ENCODE measurements at places on chromosomes 3 and 15.

DNA sequence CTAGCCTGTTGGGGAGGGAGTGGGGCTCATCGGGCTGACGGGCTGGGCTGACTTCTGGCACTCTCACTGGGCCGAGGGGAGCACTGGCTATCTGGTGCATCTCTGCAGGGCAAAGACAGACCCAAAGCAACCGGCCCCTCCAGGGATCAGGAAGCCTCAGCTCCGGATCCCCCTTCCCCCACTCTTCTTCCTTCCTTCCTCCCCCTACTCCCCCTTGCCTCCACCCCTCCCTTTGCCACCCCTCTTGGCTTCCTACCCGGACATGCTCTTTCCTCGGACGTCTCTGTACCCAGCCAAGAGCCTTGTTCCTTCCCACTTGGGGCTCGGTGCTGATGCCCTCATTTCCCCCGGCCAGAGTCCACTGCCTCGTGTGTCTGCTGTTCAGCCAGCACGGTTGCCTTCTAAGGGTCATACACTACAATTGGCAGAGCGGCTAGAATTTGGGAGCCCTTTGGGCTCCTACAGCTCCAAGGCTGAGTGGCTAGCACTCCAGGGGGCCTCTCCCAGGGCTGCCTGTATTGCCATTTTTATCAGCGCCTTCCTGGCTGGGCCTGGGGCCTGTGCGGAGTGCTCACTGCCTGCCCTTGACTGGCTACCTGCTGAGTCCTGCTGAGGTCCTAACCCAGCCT, 10.9 kb downstream of the SEMA3F start:
- DNase-seq = no peak

GRCh38 chr3:63278171-63279004, at the start of gene SYNPR:
TSS of gene SYNPR (plus strand) at chr3:63278308.
- no peak for DNase-seq

DNA sequence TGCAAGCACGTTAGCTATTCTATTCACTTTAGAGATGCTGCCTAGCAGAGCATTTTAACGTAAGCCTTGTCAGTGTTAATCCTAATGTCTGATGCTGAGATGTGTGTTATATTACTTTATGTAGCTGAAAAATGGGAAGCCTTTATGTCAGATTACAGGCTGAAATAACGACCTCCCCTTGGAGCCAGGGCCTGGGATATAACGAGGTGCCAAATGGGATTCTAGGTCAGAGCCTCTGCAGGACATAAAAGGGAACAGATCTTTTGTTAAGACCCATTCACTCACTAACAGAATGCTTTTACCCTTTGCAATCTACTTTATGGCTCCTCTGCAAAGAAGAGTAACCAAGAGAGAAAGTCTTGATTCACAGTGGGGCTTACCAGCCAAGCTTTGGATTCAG, 815.5 kb upstream of the CFAP20DC start:
- no peak for DNase-seq

DNA sequence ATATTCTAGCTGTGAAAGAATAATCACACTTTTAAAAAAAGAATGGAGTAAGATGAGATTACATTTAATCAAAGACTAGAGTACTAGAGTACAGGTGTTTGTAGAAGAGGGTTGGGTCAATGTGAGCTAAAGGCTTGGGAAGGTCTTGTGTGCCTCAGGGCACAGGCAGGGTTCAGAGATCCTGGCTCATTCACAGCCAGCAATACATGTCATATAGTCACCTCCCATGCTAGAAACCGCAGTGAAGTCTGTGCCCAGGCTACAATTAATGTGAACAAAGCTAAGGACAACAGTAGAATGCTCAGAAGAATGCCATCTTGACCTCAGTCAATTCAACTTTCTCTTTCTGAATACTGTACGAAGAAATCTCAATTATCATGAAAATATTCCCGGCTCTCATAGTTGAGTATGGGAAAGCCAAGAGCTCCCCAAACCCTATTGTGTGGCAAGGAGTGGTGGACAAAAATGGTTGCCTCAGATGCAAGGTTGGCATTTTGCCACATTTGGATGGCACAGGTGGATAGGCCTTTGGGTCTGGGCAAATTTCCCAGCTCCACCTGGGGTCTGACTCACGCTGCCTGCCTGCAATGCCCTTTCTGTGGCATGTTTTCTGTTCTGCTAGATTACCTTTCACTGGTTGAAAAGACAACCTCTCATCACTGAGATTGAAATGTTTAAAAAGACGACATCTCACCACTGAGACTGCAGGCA, 70.2 kb downstream of the NMD3 start:
- no peak for DNase-seq

GRCh38 chr3:52651592-52651991, 34.1 kb downstream of the PBRM1 start:
- DNase-seq = no peak

DNA sequence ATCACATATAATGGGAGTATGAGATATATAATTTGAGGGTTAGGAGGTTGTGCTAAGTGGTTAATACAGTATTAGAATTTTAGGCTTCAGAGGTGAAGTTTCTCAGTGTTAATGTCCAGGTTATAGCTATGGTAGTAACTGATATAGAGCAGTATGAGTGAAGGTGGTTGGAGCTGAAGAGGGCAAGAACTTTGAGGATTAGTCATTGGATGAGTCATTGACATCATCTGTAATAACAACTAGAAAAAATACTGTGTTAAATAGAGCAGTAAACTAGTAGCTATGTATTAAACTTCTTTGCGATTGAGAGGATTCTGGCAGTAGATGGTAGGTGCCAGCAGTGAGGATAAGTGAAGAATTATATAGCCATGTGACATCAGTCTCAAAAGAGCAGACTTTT, 47.5 kb upstream of the EIF3J start:
- peak; percentile 46 for DNase-seq

DNA sequence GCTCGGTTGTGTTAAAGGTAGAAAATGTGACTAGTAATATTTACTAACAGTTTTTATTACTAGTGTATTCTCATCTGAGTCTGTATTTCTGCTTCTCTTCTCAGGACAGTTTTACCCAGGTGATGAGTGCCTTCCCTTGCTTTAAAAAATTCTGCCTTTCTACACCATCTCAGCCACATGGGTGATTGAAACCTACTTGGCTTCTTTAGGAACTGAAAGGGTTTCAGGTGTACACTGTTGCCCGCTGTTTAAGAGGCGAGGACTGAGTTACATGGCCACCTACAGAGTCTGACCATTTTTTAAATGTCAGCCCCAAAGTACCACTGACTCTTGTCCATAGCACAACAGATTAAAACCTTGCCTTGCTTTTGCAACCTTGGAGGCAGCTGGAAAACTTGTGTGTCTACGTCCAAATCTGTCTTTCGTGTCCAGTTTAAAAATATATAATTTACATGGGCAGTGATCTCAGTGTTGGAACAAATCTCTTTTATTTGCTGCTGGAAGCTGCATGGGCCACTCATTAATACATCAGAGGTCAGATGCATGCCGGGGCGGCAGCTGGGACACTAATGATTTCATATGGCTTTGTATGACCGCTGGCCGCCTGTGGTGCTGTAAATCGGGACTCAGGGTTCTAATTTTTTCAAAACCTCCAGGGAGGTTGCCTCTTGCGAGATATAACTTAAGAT, 44.6 kb downstream of the TRIM71 start:
- no peak for DNase-seq

GRCh38 chr3:34865346-34865745, 774.0 kb upstream of the ARPP21 start:
- DNase-seq = no peak

DNA sequence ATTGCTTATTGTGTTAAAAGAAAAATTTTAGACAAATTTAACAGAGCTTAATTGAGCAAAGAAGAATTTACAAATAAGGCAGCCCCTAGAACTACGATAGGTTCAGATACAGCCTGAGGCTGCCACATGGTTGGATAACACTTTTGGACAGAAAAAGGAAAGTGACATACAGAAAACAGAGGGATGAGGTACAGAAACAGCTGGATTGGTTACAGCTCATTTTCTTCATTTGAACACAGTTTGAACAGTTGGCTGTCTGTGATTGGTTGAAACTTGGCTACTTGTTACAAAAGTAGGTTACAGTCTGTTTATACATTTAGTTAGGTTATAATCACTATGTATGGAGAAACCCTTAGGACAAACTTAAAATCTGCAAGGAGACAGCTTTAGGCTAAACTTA, 46.0 kb downstream of the STARD9 start:
- no peak for DNase-seq

- no peak for DNase-seq
These were observed 54.1 kb upstream of the ATP2C1 start for GRCh38 chr3:130839813-130840212.

- no peak for DNase-seq
These were observed 56.6 kb upstream of the CHST2 start for GRCh38 chr3:143063018-143063417.

- DNase-seq = no peak
These were observed 39.8 kb downstream of the PXYLP1 start for GRCh38 chr3:141271279-141272030.

DNA sequence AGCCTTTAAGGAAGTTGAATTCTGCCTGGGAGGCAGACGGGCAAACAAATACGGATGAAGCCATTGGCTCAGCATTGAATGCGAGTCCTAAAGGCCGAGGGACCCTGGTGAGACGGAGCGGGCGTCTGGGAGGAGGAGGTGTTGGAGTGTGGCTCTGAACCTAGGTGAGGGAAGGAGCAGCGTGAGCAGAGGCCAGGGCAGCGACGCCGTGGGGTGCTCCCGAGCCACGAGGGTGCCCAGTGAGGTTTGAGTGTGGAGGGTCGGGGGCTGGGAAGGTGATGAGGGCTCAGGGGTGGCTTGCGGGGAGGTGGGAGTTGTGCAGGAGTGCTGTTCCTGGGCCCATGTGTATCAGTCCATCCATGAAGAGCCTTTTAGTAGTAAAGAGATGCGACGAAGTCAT, 17.0 kb downstream of the CORO2B start:
- DNase-seq = no peak
